ENCODE measurements at places on chromosomes 3 and 15.
A peak's percentile ranks its signal among the peaks of the same experiment; 100 is the strongest.

GRCh38 chr15:50330921-50331320, 24.1 kb downstream of the GABPB1 start:
- no peak for DNase-seq

GRCh38 chr15:85444122-85444745, 63.8 kb downstream of the AKAP13 start:
- no peak for DNase-seq

GRCh38 chr15:60859996-60860494, 369.1 kb downstream of the RORA start:
- no peak for DNase-seq

GRCh38 chr3:194925614-194926013, 239.9 kb downstream of the FAM43A start:
- no peak for DNase-seq

DNA sequence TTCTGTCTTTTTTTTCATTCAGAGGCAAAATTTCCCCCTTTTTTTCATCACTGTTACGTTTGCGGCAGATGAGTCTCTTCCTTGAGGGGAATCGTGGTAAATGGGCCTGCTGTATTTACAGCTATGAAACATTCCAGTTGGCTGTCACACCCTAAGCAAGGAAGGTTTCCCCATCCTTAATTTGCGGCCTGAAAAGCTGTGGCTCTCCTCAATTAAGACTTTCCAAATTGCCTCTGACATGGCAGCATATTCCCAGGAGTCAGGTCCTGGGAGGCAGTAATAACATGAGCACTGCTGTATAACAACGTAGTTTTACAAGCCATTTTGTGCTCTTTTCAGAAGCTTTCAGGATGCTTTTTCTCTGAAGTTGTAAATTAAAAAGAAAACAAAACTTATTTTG, 420.9 kb downstream of the LPP start:
- DNase-seq, result no peak

DNA sequence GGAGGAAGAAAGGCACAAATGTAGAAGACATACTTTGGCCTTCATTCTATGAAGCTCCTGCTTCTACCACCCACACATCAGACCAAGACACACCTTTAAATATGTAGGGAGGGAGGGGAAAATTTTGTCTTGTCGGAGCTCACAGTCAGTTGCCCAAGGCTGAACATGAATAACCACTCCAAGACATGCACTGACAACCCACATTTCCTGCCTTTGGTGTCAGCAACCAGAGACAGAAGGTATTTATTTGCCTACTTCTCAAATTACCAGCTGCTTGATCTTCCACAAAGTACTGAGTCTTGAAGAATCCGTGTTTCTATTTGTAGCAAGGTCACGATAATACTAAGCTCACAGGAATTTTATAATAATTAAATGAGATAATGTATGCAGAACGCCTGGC, 169.7 kb downstream of the KCNMB2 start:
- DNase-seq, result no peak

DNA sequence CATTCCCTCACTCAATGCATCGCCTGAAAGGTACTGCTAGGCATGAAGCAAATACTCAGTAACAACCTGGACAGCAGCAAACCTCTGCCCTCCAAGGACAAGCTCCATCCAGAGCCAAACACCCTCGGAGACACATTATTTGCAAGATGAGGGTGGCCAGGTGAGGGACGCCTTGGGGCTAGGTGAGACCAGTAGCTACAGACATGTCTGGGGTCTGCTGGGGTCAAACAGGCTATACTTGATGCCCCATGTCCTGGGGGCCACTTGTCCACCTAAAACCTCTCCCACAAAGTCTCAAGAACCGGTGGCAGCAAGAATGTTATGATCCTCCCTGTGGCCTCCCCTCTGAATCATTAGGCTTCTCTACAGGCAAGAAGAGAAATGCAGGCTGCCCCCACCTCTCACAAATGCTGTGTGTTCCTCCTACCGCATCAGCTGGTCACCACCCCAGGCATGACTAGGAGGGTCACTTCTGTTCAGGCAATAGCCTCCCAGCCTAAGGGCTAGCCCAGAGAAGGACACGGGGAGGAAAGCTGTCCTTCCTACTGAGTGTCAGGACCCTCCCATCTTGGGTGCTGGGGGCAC, 54.3 kb downstream of the TBC1D2B start:
- no peak for DNase-seq

GRCh38 chr15:59818336-59818735, 129.2 kb upstream of the BNIP2 start:
- no peak for DNase-seq

DNA sequence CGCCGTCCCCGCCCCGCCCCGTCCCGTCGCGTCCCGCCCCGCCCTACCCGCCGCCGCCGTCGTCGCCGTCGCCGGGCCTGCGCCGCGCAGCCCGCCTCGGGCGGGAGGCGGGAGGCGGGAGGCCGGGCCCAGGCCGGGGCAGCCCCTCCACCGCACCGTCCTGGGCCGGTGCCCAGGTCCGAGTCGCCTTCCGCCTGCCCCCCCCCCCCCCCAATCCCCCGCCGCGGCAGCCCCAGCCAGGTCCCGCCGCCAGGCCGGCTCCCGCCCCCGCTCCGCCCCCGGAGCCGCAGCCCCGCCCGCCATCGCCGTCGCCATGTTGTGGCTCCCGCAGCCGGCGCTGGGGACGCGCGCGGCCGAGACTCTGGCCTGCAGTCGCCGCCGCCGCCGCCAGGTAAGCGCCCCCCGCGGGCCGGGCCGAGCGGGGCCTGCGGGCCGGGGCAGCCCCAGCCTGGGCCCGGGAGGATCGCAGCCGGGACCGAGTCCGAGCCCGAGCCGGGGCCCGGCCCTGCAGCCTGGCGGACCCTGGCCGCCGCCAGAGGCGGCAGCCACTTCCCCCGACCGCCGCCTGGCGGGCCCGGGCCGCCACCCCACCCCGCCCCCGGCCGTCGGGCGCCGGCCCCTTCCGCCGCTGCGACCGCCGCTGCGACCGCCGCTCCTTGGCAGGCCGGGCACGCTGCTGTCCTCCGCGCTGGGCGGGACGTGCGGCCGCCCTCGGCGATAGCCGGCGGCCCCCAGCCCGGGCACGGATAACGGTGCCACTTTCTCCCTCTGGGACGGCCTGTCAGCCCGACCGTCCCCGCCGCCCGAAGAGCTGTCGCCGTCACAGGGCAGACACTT, at the start of gene ZNF592:
Gene ZNF592, plus strand, starts transcription at position 319 of the 837 bp plus-strand sequence. CDS start 34,084 bp downstream, outside the sequence.
- peak; percentile 82 for DNase-seq

DNA sequence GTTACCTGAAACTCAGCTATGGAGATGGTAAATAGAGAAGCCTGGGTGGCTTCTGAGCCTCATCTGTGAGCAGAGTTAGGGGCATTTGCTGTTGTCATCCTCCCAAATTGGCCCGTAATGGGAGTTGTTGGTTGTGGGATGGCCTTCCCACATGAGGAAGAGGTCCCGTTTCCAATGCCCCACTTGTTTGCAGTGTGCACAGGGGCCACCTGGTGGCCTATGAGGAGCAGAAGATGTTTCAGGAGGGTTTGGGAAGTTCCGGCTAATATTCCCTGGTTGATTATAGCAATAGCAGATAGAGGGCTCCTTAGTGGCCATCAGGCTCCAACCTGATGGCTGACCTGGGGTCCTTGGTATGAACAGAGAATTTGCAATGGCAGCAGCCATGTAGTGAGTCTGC, 1546.5 kb downstream of the OTOL1 start:
- DNase-seq, result no peak

Measured in hematopoietic multipotent progenitor cell treated with erythropoietin and hydrocortisone succinate and interleukin-3 and kit ligand, for 17 days (in vitro differentiated cells).